ENCODE measurements at places on chromosomes 2 and 18.

DNA sequence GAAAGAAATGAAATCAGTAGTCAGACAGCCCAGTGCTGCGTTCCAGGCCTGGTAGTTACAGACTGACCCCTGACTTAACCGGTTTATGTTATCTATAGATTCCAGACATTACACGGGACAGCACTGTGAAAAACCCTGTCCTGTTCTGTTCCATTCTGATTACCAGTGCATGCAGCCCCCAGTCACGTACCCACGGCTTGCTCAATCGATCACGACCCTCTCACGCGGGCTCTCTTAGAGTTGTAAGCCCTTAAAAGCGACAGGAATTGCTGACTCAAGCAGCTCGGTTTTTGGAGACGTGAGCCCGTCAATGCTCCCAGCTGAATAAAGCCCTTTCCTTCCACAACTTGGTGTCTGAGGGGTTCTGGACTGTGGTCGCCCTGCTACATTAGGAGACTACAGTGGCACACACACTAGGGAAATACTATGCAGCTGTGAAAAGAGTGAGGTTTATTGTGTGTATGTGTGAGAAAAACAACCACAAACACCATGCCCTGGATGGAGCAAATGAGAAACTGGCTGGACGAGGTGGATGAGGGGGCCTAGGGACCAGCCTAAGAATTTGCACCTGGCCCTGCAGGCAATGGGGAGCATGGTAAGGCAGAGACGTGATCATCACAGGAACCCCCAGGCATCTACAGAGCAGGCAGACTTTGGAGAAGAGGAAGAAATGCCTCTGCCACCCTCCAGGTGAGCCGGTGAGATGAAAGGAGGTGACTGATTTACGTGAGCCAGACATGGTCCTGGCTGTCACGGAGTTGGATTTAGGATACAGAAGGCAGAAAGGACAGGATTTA lies 49.1 kb upstream of the SEMA4C start:
- DNase-seq, result no peak

GRCh38 chr18:75500545-75500944 lies 73.0 kb upstream of the SMIM21 start:
- no peak for DNase-seq

DNA sequence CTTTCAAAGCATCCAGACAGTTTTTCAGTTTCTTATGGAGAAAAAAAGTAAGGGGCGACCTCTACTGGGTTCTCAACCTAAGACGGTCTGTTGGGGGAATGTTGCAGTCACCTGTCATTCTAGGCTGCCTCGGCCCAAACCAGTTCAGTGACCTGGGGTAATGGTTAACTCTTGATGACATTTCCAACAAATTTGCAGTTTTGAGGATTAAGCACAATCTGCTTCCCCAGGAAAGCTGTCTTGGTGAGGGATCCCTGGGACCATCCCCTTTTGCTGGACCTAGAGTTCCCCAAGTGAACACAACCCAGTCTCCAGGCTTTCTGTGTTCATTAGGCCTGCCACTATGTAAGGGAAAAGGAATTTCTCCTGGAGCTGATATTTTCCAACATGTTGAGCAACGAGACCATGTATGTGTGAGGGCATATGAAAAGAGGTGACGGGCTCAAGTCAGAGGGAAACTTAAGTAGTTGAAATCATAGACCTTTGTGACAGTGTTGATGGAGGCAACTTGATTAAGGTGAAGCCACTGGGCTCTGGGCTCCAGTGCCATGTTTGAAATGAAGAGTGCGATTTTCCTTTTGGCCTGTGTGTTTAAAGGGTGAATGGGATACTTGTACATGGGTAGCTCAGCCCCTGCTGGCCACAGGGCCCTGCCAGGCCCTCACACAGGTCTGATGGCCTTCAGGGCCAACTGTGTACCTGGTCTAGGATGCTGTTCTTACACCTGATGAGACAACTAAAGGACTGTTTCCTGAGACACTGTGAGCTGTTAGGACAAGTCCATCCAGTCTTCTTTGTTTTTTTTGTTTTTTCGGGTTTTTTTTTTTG lies 27.0 kb downstream of the FOSL2 start:
- DNase-seq, result no peak

- no peak for DNase-seq
These were observed 1.2 kb downstream of the PAX3 start for GRCh38 chr2:222297600-222297935.

DNA sequence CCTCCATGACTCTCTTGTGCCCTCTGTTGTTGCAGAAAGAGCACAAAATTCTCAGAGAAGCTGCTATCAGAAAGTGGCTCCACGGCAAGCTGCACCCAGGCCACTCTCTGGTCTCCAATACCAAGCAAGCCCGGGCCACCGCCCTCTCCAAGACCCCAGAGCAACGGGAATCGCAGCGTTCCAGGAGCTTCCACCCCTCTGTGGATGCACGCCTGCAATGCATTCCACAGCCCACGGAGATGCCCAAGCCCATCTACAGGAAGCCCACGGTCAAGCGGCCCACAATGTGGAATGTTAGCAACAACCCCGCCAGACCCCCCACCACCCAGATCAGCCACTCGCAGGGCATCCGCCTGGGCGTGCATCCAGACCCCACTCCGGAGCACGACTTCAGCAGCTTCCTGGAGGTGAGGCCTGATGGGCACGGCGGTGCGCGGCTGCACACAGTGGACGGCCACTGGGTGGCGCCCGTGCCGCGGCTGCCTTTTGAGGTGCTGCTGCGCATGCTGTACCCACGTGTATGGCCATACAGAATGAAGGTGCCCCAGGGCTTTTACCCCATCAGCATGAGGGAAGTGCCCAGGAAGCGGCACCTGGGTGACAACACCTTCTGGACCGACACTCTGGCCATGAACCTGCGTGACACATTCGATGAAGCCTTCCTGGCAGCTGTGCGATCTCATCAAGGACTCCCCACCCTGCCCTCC lies 6.3 kb downstream of the ANKRD53 start:
- DNase-seq, result peak; percentile 90

GRCh38 chr2:47631792-47632398 lies 151.1 kb upstream of the MSH6 start:
- DNase-seq, result no peak

- no peak for DNase-seq
These were observed 544.2 kb downstream of the SATB2 start for GRCh38 chr2:198913394-198914152.

DNA sequence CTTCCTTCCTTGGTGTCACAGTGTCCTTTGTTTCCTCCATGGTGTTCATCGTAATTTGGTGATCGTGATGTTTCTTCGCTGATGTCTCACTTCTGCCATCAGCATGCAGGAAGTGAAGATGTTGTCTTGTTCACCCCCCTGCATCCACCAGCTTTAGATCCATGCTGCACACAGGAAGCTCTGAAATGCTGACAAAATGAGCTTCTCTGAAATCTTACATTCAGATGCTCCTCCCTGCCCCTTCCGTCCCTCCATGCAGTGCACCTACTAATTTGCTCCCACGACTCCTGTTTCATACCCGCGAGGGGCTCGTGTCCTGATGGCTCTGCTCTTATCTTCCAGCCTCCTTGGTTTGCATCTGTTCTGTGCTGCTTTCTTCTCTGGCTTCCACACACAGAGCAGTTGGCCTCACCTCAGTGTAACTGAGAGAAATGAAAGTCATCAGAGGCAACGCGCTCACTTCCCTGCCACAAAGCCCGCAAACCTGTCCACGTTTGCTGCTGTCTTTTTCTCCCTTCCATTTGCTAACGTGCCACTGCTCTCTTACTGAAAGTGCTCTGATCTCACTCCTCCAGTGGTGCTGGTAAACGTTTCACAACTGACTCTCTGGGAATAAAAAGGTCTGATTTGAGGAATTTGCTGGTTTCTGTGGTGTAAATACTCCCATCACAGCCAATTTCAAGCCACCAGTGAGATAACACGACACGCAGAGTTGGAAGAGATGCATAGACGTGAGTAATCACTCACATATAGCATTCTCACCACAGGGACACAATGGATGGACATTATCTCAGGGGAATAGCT lies 41.0 kb upstream of the MGAT4A start:
- peak; percentile 62 for DNase-seq

GRCh38 chr2:26444236-26444635 lies 33.7 kb downstream of the OTOF start:
- DNase-seq, result no peak

GRCh38 chr2:7604456-7604855 lies 687.2 kb downstream of the RNF144A start:
- DNase-seq, result no peak

DNA sequence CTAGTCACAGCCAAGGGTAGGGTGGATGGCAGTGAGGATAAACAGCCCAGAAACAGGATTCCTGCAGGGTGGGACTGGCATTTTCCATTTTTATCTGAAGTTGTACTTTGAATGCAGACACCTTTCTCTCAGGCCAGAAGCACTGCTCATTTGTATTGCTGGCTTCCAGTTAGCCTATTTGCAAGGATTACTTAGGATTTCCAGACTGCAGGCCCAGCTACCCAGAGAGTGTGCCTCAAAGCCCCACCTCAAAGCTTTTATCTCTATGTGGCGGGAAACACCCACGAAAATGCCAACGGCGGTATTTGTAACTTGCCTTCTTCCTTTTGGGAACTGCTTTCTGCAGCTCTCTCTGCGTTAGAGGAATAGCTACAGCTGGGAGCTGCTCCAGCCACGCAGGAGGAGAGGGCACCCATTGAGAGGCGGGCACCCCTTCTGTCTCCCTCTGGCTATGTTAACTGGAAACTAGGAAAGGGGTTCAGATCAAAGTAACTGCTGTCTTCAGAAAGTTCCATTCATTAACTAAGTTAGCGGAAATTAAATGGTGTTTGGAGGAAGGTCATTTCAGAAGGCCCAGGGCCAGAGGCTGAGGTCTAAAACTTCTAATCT lies 144.9 kb downstream of the TGIF1 start:
- DNase-seq, result peak; percentile 25

- no peak for DNase-seq
These were observed 313.3 kb downstream of the AGAP1 start for GRCh38 chr2:235806986-235807750.

DNA sequence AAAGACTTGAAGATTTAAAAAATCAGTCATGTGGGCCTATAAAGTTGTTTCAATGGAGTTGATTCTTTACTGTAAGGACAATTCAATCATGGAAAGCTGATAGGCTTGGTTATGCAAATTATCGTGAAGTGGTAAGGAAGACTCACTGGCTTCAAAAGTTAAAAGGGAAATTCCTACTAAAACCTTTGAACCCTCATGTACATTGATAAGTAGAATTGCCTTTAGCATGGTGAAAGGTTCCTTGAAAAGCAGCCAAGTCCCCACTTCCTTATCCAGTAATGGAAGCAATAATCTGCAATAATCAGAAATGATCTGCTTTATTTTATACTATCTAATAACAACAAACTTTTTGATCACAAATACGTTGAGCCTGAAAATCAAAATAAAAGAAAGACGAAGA lies 14.4 kb upstream of the CCL20 start:
- no peak for DNase-seq

DNA sequence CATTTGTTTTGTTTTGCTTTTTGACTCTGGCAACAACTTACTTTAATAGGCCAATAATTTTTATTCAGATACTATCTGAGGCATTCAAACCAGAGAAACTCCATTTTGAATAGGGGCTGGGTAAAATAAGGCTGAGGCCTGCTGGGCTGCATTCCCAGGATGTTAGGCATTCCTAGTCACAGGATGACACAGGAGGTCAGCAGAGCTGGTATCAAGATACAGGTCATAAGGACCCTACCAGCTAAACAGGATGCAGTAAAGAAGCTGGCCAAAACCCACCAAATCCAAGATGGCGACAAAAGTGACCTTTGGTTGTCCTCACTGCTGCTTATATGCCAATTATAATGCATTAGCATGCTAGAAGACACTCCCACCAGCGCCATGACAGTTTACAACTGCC lies 102.2 kb upstream of the XPO1 start:
- DNase-seq, result no peak

- DNase-seq, result no peak
These were observed 8.9 kb downstream of the SULT1C2 start for GRCh38 chr2:108297436-108298141.

DNA sequence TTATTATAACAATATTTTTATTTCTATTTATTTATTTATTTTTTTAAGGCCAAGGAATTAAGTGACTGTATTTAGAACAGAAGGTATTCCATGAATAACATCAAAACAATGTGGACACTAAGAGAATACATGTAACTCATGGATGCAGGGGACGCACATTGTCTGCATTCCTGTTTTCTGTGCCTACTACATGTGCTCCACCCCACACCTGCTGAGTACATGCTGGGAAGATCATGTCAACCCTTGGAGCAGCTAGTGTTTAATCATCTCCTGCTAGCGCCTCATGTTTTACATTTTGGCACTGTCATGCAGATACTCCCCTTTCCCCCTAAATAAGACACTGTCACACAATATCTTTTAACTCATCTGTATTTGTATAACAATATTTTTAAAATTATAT lies 29.3 kb downstream of the DPYSL5 start:
- no peak for DNase-seq

DNA sequence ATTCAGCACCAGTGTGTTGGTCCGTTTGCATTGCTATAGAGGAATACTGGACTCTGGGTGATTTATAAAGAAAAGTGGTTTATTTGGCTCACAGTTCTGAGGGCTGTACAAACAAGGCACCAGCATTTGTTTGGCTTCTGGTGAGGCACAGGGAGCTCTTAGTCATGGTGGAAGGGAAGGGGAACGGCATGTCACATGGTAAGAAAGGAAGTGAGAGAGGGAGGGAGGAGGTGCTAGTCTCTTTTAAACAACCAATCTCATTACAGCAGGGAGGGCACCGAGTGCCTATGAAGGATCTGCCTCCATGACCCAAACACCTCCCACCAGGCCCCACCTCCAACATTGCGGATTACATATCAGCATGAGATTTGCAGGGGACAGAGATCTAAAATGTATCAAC lies 143.9 kb upstream of the DLX2 start:
- no peak for DNase-seq

- DNase-seq, result no peak
These were observed 459.4 kb downstream of the EPHA4 start for GRCh38 chr2:221112744-221113143.

GRCh38 chr18:53745224-53745967 lies 479.1 kb downstream of the MBD2 start:
- no peak for DNase-seq

DNA sequence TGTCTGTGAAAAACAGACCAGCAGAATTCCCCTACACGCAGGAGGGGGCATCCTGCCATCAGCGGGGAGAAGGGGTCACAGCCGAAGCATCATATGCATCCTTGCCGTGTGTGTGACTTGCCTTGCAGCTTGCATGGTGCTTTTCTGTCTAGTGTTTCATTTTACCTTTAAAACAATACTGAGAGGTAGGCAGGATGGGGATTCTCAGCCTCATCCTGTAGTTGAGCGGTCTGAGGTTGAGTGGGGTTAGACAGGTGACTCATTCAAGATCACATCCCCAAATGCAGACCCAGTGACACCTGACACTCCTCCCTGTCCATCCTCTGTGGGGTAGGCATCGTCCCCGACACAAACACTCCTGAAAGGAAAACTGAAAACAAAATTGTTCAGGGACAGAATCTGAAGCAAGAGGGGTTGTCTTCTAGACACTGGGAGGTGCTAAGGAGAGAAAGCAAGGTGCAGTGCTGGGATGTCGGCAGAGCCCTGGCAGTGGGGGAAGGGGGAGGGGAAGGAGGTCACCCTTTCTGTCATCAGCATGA lies 7.9 kb downstream of the ARL4C start:
- DNase-seq, result peak; percentile 78

Measured in CD4-positive, alpha-beta T cell (primary cell).